NK-92 treated with Interleukin-12 subunit alpha and Interleukin-12 subunit beta, amount 100 ng/mL, for 24 hours (cell line): ENCODE measurements at places on chromosomes 11 and 22.

DNA sequence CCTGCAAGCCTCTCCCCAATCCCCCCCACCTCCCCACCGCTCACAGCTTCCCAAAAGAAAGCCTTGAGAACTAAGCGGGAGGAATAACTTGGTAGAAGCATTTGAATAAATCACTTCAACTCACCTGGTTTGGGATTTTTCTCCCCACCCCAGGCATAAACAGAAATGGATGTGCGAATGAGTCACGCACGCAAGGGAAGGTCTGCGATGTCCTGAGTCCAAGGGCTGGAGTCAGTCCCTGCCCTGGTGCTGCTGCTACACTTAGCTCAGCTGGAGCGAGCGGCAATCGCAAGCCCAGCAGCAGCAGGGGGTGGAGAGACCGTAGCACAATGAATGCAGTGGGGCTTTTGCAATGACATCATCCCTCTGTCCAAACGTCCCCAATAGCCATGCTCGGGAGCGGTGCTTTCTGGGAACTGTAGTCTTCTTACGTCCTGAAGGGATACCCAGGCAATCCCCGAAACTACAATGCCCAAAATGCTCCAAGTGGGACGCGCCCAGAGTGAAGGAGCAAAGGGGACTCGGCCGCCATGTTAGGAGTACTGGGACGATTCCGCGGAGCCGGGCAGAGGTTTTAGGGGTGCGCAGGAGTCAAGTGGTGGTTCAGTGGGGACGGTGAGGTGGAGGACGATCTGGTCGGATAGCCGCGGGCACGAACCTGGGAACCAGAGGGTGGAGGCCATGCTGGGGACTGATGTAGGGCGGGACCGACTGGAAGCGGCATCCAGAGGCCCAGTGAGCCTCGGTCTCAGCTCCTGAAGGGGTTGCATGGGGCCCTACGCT is at the start of gene RAB30:
RAB30 (minus strand) TSS at position 331 of the 783 bp plus-strand sequence. CDS start 74,581 bp downstream, outside the sequence.
- DNase-seq, result peak; percentile 95

- DNase-seq, result no peak
These were observed 220.7 kb upstream of the ZBED5 start for GRCh38 chr11:11078344-11079086.

DNA sequence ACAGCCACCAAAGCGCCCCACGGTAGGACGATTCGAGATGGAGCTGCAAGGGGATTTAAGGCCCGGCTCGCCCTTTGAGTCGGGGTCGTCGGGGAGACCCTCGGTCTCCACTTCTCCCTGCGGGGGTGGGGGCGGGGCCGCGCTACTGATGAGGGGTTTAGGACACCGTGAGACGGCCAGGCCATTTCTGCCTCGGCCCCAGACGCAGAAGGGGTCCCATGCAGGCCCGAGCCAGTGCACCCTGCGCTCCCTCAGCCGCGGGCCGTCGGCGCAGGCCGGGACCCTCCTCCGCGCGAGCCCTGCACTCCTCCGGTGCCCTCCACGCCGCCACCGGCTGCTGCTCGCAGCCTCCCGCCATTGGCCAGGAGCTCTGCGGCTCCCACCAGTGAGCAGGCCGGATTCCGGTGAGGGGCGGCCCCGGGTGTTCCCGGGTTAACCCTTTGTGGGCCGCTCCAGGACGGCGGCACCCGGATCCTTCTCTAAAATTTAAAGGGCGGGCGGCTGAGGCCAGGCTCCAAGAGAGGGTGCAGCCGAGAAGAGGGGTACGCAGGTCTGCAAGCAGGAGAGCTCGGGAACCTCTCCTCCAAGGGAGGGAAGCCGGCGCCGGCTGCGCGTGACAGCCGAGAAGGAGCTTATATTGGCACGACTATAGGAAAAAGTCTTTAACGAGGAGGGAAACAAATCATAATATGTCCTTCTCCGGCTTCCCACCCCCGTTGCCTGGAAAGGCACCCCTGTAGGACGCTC is 18.0 kb downstream of the CREB3L1 start:
- no peak for DNase-seq

DNA sequence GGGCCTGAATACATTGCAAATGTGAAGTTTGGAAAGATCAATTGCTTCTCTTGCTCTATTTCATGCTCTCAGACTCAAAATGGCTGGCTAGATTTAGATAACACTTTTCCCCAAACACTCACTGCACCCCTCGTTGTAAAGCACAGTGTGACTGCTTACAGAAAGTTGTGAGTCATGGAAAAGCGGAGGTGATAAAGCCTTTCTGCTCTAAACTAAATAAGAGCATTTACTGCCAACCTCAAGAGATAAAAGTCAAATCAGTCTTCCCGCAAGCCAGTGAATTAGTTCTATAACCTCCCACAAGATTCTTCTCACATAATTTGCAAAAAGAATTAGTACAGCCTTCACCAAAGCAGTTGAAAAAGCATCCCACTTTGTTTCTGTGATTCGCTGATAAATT is 168.7 kb downstream of the WT1 start:
- DNase-seq, result no peak

GRCh38 chr11:63212742-63213141 is 30.7 kb downstream of the SLC22A25 start:
- no peak for DNase-seq

DNA sequence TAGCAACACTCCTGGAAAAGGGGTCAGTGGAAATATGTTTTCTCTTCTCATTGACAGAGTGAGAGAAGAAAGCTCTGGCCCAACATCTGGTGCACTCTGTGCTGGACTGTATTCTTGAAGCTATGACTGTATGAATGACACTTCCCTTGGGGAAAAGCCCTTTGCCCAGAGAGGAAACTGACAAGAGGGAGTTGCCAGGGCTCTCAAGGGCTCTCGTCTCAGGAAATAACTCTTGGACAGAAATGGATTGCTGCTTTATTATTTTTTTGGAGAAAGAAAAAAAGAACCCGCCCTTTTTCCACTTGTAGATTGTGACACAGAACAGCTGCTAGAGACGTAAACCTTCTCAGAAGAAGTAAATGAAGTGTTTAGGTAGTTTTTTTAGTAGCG is 11.4 kb downstream of the ETS1 start:
- DNase-seq, result no peak

- DNase-seq, result no peak
These were observed 12.3 kb downstream of the IFT27 start for GRCh38 chr22:36763576-36763975.

DNA sequence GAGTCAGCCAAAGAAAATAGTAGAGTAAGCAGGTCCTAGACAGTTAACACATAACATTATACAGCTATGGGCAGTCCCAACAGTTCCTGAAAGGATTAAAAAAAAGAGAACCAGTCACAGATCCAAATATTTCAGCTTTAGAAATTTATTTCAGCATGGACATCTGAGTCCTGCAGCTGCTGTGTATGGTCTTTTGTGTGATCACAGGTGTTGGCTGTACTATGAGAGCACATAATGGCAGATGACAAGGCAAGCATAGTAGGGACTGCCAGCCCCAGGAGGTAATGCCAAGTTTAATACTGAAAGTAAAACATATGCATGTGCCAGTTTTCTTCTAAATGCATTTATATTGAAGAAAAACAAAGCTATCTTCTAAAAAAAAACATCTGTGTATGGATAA is 158.1 kb downstream of the GRIA4 start:
- no peak for DNase-seq

- no peak for DNase-seq
These were observed 10.6 kb downstream of the RAB6A start for GRCh38 chr11:73750228-73750627.

GRCh38 chr22:37544955-37545702 is 15.2 kb upstream of the CDC42EP1 start:
- DNase-seq, result peak; percentile 42

GRCh38 chr22:37126383-37126782 is 16.9 kb upstream of the TMPRSS6 start:
- no peak for DNase-seq

GRCh38 chr22:22687638-22688500 is 43.5 kb downstream of the GGTLC2 start:
- DNase-seq, result no peak

DNA sequence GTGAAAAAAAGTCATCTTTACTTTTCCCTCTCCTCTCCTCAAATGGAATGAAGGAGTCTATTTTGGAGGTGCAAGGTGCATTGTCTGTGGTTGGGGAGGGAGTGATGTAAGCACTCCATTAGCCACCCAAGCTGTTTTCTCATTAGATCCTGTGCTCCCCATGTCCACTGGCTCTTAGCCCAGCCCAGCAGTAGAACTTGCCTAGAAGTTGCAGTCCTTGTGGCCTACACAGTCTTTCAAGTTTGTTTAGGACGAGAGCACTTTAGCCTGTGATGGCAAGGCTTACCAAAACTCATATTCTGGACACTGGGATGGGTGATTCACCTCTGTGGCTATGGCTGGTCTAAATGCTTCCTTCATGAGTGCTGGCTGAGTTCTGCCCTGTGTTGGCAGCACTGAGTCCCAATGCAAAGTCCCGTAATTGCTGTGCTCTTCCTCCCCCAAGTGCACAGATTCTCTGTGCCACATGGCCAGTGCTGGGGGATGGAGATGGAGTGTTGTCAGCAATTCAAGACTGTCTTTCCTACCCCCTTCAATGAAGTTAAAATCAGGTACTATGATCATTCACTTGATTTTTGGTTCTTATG is 15.8 kb downstream of the SLC22A25 start:
- no peak for DNase-seq

- DNase-seq, result no peak
These were observed 65.2 kb downstream of the ZBTB16 start for GRCh38 chr11:114124601-114125144.
